ENCODE measurements at places on chromosomes 12 and 14.

- DNase-seq = no peak
Measured at GRCh38 chr14:98957211-98958047, 314.6 kb downstream of the BCL11B start.

DNA sequence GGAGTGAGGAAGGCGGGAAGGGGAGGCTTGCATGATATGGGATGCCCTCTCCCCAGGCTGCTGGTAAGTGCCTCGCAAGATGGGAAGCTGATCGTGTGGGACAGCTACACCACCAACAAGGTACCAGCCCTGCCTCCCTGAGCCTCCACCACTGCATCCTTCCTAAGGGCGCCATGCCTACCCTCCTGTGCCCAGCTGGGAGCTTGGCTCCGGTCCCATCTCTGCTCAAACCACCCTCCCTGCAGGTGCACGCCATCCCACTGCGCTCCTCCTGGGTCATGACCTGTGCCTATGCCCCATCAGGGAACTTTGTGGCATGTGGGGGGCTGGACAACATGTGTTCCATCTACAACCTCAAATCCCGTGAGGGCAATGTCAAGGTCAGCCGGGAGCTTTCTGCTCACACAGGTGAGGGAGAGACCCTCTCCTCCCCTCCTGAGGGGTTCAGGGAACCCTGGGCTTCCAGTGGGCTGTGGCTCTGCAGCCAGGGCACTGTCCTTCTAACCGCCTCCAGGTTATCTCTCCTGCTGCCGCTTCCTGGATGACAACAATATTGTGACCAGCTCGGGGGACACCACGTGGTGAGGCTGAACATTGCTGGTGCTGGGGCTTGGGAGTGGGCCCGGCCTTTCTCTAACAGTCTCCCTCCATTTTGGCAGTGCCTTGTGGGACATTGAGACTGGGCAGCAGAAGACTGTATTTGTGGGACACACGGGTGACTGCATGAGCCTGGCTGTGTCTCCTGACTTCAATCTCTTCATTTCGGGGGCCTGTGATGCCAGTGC is 2.6 kb downstream of the GNB3 start:
- no peak for DNase-seq

- DNase-seq = peak; percentile 60
Measured at GRCh38 chr12:70365648-70366518, at the start of gene KCNMB4. KCNMB4 (plus strand) TSS chr12:70366290; CDS start chr12:70366735, 445 bp downstream.

GRCh38 chr12:97650242-97650641 is 187.6 kb downstream of the RMST start:
- no peak for DNase-seq

GRCh38 chr14:80608563-80608962 is 333.0 kb downstream of the CEP128 start:
- no peak for DNase-seq

GRCh38 chr12:94458877-94459727 is 565 bp downstream of the CEP83 start:
- DNase-seq = no peak

Measured in activated CD4-positive, alpha-beta T cell treated with anti-CD3 and anti-CD28 coated beads, Interleukin-2, amount 50 U/mL, for 1 hour (primary cell).